ENCODE measurements at places on chromosomes 12 and 14.

GRCh38 chr12:61514016-61514415, 746.2 kb upstream of the USP15 start:
- no peak for DNase-seq

DNA sequence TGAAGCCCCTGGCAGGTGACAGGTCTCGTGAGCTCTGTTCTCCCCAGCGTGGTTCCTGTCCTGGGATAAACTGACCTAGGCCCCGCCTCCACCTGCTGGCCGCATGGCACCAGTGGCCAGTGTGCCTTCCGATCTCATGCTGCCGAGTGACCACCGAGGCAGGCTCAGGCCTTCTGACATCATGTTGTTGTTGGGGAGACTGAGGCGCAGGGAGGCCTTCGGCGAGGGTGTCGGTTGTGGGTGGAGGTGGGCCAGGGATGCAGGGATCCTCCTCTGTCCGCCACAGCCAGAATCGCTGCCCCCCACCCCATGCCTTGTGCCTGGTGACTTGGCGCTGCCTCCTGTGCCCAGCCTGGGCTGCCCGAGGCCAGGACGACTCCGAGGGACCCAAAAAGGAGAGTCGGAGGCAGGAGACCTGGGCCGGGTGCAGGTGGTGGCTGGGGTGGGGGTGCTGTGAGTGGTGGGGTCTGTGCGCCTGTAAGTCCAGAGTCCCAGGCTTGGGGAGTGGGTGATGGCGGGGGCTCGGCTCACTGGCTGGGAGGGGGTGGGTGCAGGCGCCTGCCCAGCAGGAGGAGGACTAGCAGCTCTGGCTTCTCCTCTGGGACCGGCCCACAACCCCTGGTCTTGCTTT, 24.3 kb downstream of the ASPG start:
- no peak for DNase-seq

DNA sequence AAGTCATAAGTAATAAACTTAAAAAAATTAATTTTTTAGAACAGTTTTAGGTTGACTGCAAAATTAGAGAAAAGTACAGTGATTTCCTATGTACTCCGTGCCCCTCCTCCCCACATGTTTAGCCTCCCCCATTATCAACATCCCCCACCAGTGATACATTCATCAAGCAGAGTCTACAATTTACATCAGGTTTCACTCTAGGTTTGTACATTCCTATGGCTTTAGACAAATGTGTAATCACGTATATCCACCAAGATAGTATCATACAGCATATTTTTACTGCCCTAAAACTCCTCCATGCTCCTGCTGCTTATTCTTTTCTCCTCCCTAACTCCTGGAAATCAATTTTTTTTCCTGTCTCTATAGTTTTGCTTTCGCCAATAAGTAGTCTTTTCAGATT, 438.7 kb downstream of the LRFN5 start:
- DNase-seq: no peak

DNA sequence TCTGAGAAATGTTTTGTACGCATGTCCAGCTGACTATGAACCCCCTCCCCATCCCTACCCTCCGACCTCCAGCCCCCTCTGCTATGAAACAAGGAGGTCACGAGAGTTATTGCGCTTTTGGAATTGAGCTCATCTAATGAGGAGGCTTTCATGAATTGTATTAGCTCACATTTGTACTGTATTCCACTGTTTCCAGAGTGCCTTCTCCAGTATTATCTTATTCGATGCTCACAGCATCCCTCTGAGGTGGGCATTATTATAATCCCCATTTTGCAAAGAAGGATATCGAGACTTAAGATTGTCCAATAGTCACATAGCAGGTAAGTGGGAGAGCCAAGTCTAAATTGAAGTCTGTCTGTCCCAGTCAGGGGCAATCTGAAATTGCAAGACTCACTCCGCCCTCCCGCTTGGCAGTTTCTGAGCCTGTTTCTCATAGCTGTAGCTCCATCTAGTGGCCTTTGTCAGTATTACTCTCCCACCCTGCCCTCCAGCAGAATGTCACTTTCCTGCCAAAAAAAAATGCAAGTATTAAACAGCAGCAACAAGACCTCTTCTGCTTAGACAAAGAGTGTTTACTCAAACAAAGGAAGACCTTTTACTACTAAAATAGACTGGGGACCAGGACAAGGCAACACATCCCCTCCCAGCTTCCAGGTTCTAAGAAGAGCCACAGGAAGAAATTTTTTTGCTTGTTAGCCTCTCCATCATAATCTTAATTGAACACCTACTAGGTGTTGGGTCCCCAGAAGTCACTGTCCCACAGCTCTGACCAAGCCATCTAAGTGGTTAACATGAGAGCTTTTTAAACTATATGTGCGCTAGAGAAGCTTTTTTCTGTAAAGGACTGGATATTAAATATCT, 48.6 kb upstream of the TMEM233 start:
- peak; percentile 80 for DNase-seq

- no peak for DNase-seq
Measured at GRCh38 chr14:70785556-70785955, 23.8 kb downstream of the MAP3K9 start.
